ENCODE measurements at places on chromosomes 4 and X.

DNA sequence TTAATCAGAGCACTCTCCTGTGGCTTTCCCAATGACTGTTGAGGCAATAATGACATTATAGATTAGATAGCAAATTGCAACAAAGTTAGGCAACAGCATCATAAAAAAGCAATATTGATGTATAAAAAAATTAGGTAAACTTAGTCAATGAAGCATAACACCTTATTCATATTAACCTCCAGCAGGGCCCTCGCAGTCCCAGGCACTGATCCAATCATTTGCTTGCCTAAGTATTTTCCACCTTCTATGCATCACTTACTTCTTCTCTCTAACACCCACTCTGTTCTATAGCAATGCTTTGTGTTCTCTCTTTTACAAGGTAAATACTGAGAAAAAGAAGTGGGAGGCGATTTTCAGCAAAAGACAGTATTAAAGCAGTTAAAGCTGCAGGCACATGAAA is 833.5 kb upstream of the ADGRL3 start:
- DNase-seq = no peak

- no peak for DNase-seq
Observed at GRCh38 chr4:164783976-164784375, 30.0 kb downstream of the SMIM31 start.

DNA sequence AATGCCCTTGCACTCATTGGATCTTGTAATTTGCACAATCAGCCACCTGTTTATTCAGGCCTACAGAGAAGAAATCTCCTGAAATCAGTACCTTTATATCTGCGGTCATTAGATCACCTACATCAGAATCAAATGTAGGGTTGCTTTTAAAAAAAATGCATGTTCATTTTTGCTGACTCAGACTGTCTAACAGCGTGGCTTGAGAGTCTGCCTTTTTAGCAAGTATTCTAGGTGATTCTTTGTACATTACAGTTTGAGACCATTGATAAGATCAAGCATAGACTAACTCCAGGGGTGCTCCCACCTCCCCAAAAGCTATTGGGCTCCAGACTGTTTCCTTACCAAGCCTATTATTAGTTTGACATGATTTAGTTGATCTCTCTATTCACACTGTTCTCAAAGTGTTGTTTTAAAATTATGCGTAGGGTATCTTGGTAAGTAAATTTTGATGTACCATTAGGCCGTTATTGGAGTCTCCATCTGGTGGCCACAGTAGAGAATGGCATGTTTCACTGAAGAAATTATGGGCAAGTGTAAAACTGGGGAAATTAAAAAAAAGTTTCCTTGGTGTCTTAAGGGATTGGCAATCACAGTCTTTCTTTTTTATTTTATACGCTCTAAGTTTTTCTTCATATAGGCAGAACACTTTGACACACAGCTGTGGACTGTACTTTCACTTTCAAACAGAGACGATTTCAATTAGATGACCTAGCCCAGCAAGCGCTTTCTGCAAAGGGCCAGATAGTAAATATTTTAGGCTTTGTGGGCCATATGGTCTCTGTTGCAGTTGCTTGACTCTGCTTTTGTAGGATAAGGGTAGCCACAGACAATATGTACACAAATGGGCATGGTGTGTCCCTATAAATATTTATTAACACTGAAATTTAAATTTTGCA is 33.7 kb upstream of the MSL3 start:
- no peak for DNase-seq

GRCh38 chr4:6423575-6423974 is 48.8 kb downstream of the PPP2R2C start:
- DNase-seq = no peak

DNA sequence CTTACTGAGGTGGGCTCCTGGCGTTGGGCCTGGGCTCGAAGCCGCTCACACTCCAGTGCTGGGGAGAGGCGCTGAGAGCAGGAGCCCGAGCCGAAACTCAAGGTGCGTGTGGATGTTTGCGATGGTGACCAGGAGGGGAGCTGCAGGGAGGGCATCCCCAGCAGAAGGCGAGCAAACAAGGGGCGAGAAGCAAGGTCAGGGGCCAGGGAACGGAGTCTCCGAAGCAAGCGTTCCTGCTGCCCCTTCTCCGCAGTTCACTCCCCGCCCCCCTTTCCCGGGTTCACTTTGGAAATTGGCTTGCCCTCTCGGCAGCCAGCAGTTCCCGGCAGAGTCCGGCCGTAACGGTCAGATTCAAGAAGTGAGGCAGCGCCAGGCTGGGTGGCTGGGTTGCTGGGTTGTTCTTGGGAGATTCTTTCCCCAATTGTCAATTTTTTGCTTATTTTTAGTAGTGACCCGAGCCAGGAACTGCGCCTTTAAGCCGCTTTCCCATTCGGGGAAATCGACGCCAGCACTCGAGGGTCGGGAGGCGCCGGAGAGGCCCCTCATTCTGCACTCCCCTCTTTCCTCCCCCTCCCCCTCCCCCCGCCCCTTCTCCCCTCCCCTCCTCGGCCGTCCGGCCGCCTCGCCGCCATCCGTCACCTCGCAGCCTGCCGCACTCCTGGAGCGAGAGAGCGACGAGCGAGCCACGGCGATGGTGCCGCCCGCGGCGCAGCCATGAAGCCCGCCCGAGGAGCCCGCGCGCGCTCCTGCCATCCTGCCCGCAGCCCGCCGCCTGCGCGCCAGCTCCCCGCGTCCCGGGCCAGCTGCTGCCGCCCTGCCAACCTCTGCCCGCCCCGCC is at the start of gene FRMPD3:
Gene FRMPD3 (plus strand): TSS at position 655 of the 838 bp plus-strand sequence. CDS start 76,937 bp downstream, outside the sequence.
- no peak for DNase-seq

GRCh38 chrX:136754651-136755050 is 26.1 kb downstream of the ARHGEF6 start:
- DNase-seq = peak; percentile 42

DNA sequence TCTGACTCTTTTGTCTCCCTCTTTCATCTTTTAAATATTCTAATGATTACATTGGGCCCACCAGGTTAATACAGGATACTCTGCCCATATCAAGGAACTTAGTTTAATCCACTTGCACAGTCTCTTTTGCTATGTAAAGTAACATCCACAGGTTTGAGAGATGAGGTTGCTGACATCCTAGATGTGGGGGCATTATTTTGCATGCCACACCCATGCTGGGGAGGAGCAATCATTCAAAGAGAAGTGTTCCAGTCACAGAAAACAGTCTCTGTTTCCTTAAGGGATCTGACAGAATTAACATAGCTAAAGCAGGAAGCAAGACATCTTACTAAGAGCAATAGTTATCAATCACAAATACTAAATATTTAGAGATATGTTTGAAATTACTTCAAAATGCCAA is 11.5 kb upstream of the TRAM1L1 start:
- no peak for DNase-seq

DNA sequence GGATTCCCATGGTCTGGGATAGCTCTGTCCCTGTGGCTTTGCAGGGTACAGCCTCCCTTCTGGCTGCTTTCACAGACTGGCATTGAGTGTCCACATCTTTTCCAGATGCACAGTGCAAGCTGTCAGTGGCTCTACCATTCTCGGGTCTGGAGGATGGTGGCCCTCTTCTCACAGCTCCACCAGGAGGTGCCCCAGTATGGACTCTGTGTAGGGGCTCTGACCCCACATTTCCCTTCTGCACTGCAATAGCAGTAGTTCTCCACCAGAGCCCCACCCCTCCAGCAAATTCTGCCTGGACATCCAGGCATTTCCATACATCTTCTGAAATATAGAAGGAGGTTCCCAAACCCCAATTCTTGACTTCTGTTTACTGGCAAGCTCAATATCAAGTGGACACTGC is 50.2 kb upstream of the GRID2 start:
- no peak for DNase-seq

DNA sequence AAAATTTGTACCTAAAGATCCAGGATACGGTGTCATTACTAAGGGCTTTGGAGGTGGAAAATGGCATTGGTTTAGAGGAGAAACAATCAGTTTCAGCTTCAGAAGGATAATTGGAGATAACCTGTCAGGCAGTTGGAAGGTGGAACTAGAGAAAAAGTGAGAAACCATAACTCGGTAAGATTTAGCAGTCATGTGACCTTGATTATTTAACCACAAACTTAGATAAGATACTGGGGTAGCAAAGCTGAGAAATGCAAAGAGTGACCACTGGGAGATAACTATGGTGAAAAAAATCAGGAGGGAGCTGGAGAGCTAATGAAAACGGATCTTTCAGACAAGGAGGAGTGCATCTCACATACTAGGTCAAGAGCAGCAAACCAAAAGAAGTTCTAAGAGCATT is 58.3 kb upstream of the SMARCA5 start:
- no peak for DNase-seq

DNA sequence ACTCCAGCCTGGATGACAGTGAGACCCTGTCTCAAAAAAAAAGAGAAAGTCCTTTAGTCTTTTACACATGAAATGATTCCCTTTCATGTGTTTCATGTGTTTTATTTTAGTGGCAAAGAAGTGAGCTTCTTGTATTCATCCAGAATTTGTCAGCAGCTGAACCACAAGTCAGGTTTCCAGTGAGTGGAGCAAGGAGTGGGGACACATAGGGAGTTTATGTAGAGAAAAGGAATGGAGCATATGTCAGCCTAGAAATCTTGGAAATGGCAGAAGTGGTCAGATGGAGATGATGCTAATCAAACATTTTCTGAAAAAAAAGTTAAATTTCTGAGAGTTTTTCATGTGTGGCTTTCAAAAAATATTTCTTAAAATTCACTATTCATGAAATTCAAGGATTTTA is 383.0 kb upstream of the GATB start:
- no peak for DNase-seq

DNA sequence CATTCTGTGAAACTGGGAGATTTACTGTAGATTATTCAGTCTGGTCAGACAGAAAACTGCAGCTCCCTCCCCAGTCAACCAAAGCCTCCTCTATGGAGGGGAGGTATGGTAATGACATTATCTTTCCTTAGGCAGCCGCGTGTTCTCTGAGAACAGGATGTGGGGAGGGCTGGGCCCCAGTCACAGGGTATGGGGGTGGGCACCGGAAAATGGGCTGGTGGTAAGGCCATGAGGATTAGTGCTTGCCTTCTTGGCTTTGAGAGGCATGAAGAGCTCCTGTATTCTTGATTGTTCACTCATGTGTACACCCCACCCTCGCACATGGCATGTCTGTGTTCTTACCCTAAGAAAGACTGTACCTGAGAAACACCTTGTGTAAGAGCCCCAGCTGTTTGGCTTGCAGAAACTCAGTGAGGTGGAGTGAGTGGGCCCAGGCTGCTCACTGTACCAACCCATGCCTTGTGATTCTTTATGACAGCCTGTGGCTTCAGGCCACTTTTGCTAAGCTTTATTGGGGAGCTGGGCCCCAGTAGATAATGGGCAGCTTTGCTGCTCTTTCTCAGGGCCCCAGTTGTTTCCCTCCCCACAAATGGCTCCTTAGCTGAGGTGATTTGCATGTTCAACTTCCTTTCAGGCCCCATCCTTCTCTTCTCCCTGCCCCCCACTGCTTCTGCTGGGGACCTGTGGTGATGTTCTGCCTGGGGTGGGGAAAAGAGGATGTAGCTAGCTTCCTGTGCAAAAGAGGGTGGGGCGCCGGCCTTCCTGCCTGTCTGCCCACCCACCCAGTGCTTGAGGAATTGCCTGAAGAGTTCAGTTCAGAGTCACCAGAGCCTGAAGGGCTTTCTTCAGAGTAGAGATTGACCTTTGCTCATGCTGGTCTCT is 30.7 kb downstream of the MSN start:
- no peak for DNase-seq

DNA sequence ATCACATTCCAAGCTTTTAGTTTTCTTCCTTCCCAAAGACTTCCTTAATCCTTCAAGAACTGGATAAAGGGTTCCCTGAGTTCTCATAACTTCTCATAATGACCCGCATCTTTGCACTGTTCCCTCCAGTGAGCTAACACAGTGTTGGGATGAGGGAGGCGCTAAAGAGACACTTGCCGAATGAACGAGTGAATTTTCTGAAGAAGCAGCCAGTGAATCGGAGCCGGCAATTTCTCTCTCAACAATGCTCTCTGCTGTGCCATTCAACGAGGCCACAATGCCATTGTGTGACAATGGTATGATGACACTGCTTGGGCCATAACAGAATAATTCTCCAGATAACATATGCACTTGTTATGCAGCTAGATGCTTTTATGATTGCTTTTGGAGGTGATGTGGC is 51.4 kb upstream of the ZFP42 start:
- DNase-seq = no peak

Data from DMS153 (cell line).